ENCODE measurements at places on chromosomes 3 and 15.

GRCh38 chr3:137409584-137409983 lies 354.5 kb upstream of the SOX14 start:
- DNase-seq, result no peak

DNA sequence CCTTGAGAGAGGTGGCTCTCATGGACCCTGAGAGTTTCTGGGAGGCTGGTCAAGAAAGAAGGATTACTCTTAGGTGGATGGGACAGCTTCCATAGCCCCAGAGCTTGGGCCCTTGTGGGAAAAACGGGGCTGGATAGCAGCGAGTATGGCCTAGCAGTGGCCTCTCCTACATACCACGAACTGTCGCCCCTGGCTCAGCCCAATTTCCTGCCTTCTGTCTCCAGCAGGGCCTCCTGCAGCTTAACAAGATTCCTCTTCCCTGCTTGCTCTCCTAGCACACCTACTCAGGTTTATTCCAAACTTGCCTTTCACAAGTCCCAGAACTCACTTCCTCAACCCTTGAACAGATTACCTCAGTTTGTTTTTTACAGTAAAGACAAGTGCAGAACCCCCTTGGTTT lies 139.7 kb upstream of the TPM1 start:
- DNase-seq, result no peak

GRCh38 chr3:192611411-192611810 lies 115.9 kb downstream of the FGF12 start:
- no peak for DNase-seq

DNA sequence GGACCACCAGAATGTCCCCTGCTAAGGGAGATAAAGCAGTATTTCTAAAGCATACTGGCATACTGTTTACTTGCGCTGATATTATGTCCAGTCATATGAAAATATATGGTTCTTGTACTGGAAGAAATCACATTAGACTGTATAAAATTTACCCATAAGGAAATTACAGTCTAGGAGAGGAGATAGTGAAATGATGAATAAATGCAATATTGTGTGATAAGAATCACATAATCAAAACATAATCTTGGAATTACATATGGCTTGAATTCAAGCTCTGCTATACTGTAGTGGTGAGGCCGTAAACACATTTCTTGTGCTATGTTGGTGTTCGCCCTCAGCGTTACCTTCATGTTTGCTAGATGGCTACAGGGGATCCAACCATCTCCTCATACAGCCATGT lies 20.7 kb upstream of the TGFBR2 start:
- DNase-seq, result no peak

GRCh38 chr15:87219650-87220615 lies 1036.6 kb downstream of the NTRK3 start:
- no peak for DNase-seq

Measured in stimulated activated CD8-positive, alpha-beta memory T cell treated with anti-CD3 and anti-CD28 coated beads, Interleukin-4, amount 100 ng/mL, for 1 hour (primary cell).